Hematopoietic multipotent progenitor cell treated with erythropoietin and hydrocortisone succinate and interleukin-3 and kit ligand, for 8 days (in vitro differentiated cells): ENCODE measurements at places on chromosomes 6 and 20.

DNA sequence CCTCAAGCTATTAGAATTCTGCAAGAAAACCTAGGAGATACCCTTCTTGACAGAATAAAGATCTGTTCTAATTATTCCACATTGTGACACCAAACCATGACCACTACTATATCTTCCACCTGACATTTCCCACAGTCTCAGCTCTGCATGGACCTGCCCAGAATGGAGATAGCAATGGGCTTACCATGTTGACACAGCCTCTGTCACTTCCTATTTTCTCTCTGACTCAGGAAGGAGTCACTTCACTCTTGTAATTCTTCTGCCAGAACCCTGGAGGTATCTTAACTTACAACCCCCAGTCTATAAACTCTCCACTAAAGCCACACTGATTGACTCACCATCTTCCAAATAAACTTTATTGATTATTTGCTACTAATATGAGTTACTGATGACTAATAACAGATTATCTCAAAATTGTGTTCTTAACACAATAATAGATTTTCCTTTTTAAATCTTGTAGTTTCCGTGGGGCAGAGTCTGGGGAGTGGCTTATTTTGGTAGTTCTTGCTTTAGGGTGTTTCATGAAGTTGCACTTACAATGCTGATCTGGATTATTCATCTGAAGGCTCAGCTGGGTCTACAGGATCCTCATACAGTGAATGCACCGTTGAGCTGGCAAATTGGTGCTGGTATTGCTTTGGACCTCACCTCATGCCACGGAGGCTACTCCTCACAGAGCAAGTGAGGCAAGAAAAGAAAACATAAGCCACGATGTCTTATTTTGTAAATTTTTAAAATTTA lies 869.9 kb downstream of the KIF16B start:
- no peak for DNase-seq

DNA sequence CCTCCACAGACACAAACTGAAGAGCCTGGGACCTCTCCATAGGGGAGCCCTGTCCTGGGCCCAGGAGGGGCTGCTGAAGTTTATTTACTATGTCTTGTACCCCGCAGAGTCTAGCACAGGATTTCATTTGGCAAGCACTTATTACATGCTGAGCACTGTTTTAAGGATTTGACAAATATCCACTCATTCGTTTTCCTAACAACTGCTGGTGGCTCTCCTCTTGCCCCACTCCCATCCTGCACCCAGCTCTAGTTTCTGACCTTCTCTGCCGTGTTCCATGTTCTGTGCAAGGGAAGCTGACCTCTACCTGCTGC lies 127.0 kb upstream of the MAFB start:
- no peak for DNase-seq

GRCh38 chr6:157172830-157173536 lies 150.3 kb downstream of the TMEM242 start:
- no peak for DNase-seq

GRCh38 chr20:9154464-9155024 lies 85.7 kb downstream of the PLCB4 start:
- no peak for DNase-seq

DNA sequence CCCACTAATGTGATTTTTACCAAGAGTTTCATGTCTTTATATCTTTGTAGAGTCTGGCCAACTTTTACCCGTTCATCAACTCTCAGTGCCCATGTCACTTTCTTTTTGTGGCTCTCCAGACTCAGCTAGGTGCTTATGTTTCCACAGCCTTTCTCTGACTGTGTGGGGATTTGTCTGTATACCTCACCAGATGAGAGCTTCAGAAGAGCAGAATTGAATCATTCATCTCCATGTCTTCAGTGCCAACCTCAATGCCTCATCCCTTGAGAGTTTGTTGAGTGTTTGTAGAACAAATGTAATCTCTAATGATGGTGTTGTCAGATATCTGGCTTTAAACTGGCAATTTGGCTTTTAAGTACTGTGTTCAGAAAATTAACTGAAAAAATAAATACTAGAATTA lies 16.8 kb upstream of the CCN2 start:
- no peak for DNase-seq

- DNase-seq, result no peak
These were observed 198.9 kb downstream of the MTFR2 start for GRCh38 chr6:136051140-136051775.

- no peak for DNase-seq
These were observed 32.0 kb downstream of the RPP40 start for GRCh38 chr6:4971851-4972250.

GRCh38 chr6:135854799-135855198 lies 3.3 kb downstream of the PDE7B start:
- DNase-seq, result no peak

DNA sequence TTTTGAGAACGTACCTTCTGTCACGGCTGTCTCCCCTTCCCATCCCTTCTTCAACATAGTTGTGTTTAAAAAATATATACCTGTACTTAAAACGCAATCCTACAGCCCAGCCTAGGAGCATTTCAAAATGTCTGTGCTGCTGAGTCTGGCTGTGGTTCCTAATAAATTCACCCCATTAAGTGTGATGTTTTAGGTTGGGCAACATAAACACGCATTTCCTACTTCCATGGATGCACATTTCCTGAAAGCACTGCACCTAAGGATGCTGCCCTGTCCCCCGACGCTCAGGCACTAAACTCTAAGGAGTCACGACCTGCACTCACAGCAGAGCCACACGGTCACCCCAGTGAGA lies 1.2 kb downstream of the REV3L start:
- no peak for DNase-seq

DNA sequence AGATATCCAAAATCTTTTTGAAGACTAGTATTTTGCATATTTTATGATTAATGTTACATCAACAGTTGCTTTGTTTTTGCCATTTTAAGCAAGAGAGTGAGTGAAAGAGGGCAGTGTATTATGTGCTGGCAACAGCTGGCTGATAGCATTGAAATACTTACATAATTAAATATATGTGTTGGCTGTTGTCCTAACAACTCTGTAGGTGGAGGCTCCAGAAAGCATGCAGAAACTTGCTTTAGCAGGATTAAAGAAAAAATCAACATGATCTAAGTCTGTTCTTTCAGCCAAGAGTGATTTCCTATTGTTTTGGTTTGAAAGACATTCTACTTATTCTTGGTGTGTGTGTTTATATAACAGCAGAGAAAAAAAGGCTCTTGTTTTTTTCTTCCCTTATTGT lies 127.5 kb downstream of the CDKAL1 start:
- DNase-seq, result no peak

DNA sequence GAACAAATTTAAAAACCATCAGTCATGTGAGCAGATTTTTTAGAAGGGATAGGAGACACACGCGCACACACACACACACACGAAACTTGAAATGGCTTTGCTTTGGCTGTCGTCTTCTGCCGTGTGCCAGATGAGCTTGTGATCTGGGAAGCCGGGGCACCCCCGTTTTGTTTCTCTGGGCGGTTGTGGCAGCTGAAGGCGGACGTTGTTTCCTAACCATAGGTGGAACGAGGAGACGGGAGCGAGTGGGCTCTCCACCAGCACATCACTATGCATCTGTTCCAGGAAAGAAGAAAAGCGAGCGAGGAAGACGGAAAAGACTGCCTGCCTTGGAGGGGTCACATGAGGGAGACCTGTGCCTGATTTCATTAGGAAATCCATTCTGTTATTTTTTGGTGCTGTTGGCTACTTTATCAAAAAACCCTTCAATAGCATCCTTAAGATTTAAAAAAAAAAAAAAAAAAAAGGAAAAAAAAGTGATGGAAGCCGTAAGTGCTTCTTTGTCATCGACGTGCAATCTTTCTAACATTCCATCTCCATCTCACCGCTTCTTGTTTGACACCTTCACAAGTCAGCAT lies 142.1 kb downstream of the DTNBP1 start:
- no peak for DNase-seq

GRCh38 chr6:157847846-157848245 lies 24.8 kb downstream of the SNX9 start:
- DNase-seq, result no peak

DNA sequence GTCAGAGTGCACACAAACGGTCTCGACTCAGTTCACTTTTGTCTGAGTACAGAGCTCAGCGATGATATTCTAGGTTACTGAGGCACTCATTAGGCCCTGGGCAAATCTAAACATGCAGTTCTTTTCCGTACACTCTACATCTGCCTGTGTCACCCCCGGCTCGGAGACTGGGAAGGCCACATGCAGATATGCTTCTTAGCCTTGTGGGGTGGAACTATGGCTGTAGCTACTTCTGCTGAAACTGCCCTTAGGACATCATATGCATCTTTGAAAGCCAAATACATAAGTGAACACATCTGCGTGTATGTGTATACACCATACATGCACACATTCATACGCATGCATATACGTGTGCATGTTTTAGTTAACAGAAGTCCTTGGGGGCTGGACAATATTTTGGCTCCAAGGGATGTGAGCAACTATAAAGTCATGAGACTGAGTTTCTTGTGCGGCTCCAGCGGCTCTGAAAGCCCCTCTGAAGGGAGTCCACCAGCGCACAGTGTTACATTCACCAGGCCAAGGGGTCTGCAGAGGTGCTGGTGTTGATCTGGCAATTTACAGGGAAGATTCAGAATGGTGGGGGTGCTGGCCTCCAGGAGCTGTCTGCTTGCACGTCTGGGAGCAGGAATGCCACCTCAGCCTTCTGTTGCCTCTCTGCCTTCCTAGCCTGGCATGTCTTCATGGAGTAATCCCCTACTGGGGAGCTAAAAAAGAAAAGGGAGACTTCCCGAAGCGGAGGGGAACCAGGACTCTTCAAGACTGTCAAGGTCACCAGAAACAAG lies 31.6 kb downstream of the PSMG4 start:
- DNase-seq, result no peak

DNA sequence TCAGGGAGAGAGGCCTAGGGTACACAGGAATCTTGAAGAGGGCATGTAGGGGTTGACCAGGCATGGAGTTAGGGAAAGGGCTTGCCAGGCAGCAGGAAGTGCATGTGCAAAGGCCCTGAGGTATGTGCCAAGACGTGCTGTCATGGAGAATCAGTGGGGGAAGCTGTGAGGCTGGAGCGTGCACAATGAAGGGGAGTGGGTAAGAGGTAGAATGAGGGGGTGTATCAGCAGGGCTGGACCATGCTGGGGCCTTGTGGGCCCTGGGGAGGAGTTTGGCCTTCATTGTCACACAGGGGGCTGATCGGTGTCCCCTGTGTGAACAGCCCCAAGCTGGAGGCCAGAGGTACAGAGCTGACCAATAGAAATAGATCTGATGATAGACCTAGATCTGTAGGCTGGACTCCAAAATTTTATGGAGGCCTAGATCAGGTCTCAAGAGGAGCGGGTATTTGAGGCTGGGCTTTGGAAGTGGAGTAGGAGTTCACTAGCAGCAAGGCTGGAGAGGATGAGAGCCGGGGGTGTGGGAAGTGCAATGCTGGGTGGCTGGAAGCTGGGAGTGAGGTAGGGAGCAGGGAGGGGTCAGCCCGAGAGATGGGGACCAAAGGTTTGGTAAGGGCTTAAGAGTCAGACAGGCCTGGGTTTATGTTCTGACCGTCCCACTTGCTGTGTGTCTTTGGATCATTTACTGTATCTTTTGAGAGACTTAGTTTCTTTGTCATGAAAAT lies 3.0 kb downstream of the SRC start:
- no peak for DNase-seq

DNA sequence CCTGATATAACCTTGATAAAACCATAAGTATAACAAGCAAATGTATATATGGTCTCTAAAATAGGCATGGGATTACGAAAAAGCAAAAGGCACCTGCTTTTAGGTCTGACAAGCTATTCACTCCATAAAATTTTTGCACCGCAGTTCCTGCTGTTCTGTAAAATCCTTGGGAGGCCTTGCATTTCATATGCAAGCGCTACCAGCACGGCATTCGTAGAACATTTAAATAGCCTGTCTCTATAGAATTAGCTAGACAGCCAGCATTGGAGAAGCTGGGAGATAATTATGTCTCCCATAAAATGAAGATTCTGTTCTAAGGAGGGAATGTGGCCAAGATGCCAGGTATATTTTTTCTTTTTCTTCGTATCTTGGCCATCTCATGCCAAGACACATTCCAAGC lies 64.5 kb upstream of the ATXN1 start:
- DNase-seq, result no peak

DNA sequence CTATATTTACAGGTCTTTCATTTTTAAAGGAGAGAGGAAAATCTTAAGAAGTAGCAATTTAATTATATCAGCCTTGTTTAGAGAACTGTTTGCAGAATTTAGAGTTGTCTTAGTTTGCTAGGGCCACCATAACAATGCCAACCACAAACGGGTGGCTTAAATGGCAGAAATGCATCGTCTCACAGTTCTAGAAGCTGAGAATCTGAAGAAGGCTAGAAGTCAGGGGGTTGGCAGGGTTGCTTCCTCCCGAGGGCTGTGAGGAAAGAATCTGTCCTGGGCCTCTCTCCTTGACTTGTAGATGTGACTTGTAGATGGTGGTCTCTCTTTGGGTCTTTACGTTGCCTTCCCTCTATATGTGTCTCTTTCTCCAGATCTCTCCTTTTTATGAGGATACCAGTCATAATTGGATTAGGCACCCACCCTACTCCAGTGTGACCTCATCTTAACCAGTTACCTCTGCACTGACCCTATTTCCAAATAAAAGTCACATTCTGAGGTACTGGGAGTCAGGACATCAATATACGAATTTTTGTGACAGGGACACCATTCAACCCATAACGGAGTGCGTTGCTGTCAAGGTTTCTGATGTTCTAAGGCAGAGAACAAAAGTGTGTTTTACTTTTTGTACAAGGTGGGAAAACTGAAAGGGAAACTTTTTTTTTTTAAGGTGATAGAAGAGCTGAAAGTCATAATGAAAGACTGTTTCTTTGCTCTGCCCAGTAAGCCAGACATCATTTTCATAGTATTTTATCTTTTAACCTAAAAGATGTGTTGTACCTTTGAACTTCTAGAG lies 84.4 kb downstream of the SAMD3 start:
- no peak for DNase-seq

DNA sequence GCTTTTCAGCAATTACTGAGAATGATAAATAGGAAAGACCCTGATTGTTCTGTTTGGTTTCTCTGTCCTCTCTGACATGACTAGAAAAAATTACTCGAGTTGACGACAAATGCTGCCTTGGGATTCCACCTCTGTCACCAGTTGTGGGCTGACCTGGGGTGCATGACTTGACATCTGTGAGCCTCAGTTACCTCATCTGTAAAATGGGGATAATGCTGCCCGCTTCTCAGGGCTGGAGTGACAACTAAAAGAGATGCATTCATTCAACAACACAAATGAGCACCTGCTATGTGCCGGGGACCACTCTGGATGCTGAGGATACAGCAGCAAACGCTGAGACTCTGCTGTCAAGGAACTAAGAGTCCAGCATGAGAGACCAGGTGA lies 94.8 kb downstream of the NFATC2 start:
- no peak for DNase-seq
